Stimulated activated CD4-positive, alpha-beta T cell treated with anti-CD3 and anti-CD28 coated beads, Interleukin-1b, Interleukin-23, amount 100 ng/mL, for 48 hours (primary cell): ENCODE measurements at places on chromosomes 2 and 18.

DNA sequence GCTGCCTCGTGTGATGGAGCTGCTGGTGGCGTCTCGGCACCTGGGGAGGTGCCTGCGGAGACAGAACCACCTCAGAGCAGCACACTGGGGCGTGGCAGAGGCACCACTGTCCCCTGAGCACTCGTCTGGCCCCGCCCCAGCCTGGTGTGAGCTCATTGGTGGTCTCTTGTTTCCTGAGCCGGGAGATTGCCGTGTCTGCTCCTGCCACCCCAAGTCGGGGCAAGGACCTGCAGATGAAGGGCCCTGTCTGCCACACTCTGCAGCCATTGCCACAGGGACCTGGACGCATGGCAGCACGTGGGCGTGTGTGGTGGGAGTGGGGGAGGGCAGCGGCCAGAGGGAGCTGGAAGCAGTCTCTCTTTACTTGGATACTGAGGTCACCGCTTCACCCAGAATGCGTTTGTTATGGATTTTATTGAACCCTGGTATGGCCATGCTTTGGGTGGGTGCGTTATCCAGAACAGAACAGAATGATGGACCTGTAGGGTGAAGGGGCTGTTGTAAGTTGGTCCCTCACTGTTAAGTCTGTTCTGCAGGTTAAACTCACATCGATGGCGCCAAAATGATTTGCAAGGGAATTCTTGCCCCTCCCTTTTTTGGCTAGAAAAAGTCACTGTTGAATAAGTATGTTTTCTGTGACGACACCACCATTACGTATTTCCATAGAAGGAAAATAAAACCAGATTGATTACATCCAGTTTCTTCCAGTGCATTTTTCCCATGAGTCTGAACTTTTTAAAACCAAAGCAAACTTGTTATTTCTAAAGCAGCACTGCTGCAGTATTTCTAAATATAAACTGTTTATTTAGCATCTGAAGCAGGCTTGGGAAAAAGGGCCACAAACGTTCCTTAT is 92.0 kb downstream of the USP40 start:
- DNase-seq, result no peak

DNA sequence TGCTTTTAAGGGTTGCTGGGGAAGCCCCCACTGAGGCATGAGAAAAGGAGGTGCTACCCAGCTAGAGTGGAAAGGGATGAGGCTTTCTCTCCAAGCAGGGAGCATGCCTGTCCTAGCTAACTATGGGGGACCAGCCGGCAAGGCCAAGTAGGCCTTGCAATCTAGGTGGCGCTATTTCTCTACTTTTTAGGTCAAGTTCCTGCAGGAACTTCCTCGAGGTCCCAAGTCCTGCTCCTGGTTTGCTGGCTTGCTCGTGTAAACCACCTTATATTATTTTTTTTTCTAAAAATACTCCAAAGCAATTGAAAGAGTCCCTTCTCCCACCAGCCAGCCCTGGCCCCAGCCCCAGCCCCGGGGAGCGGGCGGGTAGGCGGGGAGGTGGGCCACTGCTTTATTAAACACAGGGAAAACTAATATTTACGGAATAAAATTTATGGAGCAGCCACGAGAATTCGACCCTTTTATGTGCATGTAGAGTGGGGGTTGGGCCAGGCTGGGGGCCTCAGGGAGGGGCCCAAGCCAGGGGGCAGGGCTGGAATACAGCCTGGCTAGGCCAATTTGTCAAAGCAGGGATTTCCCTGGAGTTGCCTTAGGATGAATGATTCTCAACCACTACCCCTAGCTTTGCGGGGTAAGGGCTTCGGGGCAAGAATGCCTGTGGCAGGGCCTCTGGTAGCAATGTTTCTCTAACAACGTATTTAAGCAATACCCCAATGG is 12.8 kb upstream of the IHH start:
- no peak for DNase-seq

DNA sequence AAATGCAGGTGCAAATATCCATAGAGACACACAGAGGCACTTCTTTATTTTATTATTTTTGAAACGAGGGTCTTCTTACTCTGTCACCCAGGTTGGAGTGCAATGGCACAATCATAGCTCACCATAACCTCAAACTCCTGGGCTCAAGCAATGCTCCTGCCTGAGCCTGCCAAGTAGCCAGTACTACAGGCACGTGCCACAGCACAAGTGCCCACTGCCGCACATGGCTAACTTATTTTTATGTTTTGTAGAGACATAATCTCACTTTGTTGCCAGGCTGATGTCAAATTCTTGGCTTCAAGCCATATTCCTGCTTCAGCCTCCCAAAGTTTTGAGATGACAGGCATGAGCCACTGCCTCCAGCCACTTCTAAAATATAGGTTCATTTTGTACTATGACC is 537.6 kb downstream of the THSD7B start:
- DNase-seq, result no peak

- no peak for DNase-seq
Measured at GRCh38 chr2:11998626-11999378, 252.4 kb downstream of the LPIN1 start.

DNA sequence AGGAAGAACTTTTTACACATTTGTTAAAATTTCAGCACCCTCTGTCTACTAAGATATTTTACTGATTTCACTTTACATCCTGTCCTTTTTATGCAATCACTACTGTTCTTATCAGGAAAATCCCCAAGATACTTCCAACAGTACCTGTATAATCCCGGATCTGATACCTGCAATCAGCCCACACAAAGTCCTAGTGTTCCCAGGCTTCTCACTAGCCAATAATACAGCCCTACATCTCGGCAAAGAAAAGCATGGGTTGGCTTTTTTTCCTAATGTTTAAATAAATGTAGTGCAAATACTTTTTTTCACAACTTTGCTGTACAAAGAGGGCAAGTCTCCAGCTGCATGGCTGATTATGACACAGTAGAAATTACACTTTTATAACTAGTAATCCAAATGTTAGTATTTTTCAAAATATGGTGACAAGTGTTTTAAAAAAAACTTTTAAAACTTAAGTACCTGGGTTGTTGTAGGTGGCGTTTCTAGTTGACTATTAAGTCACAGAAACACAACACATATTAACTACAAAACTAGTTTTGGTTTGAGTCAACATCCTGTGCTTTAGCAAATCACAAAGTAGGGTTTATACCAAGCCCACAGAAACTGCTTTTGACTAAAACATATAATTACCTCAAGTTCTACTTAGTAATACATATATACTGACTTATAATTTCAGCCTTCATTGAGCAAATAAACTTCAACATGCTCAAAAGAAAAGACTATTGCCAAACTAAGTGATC is 19.5 kb downstream of the CNOT11 start:
- no peak for DNase-seq

DNA sequence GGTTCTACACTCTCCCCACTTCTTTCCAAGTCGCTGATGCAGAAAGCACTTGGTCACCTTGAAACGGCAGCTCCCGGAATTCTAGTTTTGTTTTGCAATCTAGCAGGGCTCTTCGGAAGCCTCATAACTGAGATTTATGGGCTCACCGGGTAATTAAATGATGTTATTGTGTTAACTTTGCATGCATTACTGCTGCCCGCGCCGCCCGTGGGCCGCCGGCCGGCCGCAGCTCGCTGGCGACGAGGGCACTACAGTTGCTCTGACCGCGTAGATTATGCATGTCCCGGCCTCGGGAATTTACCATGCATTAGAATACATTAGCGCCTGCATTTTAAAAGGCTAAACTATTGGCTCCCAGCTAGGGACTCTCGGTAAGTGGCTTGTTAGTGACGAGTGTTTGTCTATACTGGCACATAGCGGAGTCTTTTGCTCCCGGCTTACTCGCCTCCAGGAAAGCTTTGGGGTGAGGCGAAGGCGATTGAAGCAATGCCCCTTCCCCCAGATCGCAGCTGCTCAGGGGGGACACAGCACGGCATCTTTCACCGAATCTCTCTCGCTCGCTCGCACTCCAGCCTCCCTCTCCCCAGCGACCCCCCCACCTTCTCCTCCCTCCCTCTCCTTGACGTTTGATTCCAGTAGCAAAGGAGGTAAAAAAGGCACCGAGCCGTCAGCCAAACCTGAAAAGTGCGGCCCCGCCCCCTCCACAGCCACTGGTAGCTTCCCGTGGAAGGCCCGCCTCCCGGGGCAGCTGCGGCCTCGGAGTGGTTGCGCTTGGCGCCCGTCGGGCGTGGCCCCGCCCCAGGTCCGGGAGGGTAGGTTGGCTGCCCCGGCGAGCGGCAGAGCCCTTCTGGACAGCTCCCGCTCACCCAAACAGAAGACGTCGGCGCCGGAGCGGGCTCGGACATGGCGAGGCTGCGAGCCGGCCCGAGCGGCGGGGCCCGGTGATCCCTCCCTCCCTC is at the start of gene ONECUT2:
Gene ONECUT2 (plus strand): TSS at position 839 of the 959 bp plus-strand sequence. CDS start 343 bp downstream, outside the sequence.
- DNase-seq, result peak; percentile 80

DNA sequence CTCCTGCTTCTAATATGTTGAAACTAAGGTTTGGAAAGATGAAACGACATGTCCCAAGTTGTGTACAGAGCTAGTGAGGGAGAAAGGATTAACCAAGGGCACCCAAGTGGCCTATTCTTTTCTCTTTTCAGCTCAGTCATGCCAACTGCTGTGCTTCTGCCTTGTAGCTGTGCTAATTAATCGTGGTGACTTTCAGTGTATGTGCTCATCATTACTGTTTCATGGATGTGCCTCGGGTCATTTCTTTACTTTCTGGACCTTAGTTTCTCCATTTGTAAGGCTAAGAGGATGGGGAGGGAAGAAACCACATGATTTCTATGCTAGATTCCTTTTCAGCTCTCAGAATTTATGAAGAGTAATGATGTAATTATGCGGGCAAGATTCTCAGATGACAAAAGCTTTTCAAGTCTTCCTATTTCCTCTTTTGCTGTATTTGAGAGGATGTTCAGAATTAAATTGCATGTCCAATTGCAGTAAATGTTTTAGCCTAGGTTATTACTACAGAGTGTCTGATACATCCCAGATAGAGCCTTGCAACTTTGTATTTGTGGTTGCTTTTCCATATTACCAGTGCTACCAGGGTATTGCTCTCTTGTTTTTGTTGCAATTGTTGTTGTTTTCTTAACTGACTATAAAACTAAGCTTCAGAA is 621.2 kb downstream of the CNTNAP5 start:
- no peak for DNase-seq

- no peak for DNase-seq
Measured at GRCh38 chr2:59803586-59803985, 749.9 kb downstream of the BCL11A start.

GRCh38 chr2:174218773-174219172 is 29.6 kb downstream of the OLA1 start:
- no peak for DNase-seq

- no peak for DNase-seq
Measured at GRCh38 chr2:224971214-224971613, 71.1 kb downstream of the DOCK10 start.

- no peak for DNase-seq
Measured at GRCh38 chr2:3959372-3959771, 256.0 kb downstream of the DCDC2C start.

- DNase-seq, result no peak
Measured at GRCh38 chr18:76451396-76452331, 43.4 kb downstream of the ZNF516 start.

DNA sequence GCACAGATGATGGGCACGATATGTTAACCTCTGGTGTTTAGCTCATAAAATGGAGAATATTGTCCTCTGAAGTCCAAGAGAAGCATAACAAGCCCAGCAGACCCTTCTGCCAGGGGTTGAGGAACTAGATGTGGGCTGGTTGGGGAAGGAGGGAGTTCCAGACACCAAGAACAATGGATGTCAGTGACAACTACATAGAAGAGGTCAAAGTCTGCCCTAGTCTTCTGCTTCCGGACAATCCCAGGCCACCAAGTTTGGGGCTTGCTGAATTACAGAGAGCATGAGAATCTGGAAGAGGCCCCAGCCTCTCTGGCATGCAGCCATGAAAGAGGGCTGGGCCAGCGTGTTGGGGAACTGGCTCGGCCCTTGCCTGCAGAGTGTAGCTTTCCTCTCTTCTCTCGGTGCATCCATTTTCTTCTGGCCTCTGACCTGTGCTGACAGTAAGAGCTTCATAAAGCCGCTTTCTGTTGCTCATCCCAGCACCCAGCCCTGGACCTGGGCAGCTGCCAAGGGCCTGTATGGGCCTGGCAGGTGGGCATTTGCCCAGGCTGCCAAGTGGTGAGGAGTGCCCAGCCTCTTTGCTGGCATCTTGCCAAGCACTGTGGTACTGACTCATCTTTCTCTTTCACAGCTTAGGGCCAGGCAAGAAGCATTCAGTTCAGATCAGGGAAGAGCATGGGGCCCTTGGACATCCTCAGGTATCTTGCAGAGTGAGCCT is 14.6 kb upstream of the LAPTM4A start:
- no peak for DNase-seq

DNA sequence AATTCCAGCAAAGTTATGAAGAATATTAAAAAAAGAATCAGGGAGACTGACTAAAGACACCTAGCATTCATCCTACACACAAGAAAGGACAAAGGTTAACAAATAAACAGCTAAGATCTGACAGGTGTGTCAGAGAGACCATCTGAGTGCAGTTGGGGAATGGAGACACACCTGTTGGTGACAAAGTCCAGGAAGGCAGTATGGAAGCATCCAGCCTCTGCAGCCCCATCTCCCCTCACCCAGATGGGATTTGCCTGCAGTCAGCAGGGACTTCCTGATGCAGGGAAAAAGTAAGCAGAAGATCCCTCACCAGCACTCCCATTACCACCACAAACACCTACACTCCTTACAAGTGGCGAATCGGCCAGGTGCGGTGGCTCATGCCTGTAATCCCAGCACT is 37.9 kb downstream of the USP34 start:
- DNase-seq, result no peak

- no peak for DNase-seq
Measured at GRCh38 chr2:170836027-170836426, 19.3 kb downstream of the GAD1 start.
